ENCODE measurements at places on chromosomes 16 and 17. TPM values are rescaled to one million over a fixed set of nuclear protein-coding genes. Genes with fewer than 3 reads are reported as not detected.

The CFAP119 gene
- 8.6 TPM for total RNA-seq

The TRIM72 gene
- total RNA-seq = 0.02 TPM

The KCNG4 gene
- not detected for total RNA-seq

The CACNG3 gene
- not detected for total RNA-seq

The RDM1 gene
- 0.66 TPM for total RNA-seq

The MATCAP1 gene
- 43.0 TPM for total RNA-seq

The ACSM3 gene
- 34.9 TPM for total RNA-seq

The MYOCD gene
- total RNA-seq = 20.5 TPM

The GFAP gene
- total RNA-seq = not detected

The ESRP2 gene
- 76.6 TPM for total RNA-seq

The SMIM36 gene
- not detected for total RNA-seq

The RFWD3 gene
- total RNA-seq = 45.7 TPM

The PRSS33 gene
- not detected for total RNA-seq
